ENCODE measurements at places on chromosomes 13 and 19.

DNA sequence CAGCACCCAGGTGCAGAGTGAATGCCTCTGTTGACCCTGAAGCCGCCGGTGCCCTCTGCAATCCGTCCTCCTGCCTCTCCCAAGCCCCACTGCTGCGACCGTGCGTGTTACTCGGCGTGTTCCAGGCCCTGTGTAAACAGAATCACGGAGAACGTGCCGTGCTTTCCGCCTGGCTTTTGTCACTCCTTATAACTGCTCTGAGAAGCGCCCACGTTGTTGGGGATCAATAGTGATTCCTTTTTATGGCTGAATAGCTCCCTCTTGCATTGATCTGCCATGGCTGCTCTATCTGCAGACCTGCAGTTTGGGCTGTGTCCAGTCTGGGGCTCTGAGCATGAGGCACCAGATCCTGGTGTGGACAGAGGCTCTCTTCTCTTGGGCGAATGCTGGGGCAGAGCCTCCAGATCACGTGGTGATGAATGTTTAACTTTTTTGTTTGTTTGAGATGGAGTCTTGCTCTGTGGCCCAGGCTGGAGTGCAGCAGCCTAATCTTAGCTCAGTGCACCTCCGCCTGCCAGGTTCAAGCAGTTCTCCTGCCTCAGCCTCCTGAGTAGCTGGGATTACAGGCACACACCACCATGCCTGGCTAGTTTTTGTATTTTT lies 15.8 kb downstream of the ADPRHL1 start:
- DNase-seq: peak; percentile 33

GRCh38 chr19:34217952-34218817 lies 36.2 kb upstream of the GARRE1 start:
- DNase-seq: peak; percentile 92

DNA sequence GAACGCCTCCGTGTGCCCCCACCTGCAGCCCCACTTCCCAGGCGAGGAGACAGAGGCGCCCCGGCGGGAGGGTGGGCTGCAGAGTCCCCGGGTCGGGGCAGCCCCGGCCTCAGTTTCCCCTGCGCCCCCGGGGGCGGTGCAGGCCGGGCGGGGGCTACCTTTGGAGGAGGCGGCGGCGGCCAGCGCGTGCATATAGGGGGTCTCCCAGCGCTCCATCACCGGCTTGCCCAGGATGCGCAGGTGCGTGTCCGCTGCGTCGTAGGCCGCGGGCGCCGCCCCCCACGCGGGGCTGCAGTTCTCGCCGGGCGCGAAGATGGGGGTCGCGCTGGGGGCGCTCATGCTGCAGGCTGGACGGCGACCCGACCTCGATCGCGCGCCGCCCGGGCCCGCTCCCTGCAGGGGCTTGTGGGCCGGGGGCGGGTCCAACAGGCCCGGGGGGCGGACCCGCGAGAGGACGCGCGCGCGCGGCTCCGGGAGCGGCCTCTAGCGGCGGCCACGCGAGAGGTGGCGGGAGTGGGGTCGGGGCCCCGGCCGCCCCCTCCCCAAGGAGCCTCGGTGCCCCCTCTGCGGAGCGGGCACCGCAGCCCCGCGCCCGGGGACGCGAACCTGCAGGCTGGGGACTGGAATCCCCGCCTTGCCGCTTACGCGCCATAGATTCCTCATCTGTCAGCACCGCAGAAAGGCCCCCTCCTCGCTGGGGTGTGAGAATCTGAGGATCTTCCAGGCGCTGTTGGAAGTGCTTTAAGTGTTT lies at the start of gene GAMT:
GAMT (minus strand) TSS at position 405 of the 751 bp plus-strand sequence; CDS start at position 339, 66 bp downstream.
- DNase-seq: no peak

GRCh38 chr13:33758113-33758512 lies 59.8 kb upstream of the RFC3 start:
- no peak for DNase-seq

DNA sequence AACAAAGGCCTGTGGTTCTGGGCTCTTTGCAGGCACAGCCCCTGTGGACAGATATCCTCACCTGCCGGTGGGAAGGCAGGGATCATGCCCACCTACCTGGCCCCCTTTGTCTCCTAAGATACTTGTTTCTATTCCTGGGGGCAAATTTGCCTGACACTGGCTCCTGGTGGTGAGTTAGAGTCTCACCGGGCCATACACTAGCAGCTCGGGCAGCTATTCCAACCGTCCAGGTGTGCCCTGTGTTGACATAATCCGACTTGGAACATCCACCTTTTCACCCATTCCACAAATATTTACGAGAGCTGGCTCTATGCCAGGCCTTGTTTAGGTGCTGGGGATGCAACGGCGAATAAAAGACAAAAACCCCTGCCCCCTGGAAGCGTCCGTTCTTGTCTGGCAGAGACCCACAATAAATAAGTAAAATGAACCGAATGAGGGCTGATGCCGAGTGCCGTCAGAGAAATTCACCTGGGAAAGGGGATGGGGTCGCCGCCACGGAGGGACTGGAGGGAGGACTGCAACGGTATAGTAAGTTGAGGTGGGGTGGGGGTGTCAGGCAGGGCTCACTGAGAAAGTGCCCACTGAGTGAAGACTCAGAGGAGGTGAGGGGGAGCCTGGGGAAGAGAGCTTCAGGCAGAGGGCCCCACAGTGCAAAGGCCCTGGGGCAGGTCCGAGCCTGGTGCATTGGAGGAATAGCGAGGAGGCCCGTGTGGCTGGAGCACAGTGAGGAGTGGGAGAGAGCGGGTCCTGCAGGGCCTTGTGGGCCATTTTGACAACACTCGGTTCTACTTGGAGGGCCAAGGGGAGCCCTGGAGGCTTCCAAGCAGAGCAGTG lies 43.2 kb upstream of the RANBP3 start:
- DNase-seq: no peak

DNA sequence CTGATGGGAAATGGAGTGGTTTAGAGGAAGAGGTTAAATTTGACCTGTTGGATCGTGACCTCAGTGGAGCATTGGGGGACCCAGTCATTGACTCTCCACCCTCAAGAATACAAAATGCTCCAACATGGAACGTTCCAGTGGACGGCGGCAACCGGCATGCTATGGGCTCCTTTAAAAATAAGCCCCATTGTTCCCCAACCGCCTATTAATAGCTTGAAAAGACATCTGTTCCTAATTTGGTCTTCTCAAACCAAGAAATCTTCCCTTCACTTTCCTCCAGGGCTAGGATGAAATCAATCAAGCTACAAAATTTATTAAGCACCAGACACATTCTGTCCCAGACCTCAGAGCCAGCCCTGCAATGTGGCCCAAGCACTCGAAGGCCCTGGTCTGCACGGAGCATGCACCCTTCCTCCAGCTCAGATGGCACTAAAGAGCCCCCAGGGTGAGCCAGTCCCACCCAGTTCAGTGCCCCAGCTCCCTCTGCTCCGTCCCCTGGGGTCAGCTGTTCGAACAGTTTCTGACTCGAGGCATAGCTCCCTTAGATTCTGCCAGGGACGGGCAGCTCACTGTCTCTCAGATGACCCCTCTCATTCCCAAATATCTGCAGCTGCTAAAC lies 22.5 kb upstream of the VSTM2B start:
- no peak for DNase-seq

DNA sequence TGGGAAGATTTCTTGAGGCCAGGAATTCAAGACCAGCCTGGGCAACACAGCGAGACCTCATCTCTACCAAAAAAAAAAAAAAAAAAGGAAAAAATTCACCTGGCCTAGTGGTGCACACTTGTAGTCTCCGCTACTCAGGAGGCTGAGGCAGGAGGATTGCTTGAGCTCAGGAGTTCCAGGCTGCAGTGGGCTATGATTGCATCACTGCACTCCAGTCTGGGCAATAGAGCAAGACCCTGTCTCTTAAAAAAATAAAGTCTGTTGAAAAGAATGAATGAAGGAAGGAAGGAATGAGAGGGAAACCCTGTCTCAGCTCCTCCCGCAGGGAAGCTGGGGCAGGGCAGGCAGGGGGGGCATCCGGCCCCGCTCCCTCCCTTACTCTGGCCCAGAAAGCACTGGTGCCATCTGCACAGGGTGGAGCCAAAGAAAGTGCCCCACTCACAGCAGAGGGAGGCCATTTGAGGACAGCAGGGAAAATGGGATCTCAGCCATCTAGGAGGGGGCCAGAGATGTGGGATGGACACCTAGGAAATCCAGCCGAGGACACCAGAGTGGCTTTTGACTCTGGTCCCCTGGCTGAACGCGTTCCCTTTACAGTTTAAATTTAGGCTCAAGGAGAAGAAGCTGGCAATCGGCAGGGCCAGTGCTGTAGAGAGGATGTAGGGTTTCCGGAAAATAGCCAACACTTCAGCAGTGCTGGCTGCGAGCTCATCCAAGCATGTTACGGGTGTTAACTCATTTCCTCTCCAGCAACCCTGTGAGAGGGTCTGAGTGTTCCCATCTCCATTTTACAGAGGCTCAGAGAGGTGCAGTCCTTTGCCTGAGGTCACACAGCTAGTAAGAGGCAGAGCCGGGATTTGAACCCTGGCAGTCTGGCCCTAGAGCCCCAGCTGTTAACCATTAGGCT lies 3.6 kb upstream of the HPN start:
- no peak for DNase-seq

DNA sequence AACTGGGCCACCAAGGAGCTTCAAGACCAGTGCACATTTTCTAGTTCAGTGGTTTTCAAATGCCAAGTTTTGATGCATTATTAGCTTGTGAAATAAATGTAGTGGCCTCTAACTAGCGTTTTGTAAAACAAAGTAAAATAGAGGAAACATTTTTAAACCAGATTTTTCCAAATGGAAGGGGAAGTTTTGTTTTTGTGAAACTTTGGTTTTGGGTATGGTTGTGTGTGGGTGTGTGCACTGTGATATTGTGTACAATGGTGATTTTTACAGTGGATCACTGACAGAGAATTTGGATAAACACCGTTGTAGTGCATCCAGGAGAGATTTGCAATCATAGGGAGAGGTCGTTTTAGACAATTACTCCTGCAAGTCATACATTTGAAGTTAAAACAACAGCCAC lies 108.9 kb downstream of the SLC7A1 start:
- DNase-seq: no peak

DNA sequence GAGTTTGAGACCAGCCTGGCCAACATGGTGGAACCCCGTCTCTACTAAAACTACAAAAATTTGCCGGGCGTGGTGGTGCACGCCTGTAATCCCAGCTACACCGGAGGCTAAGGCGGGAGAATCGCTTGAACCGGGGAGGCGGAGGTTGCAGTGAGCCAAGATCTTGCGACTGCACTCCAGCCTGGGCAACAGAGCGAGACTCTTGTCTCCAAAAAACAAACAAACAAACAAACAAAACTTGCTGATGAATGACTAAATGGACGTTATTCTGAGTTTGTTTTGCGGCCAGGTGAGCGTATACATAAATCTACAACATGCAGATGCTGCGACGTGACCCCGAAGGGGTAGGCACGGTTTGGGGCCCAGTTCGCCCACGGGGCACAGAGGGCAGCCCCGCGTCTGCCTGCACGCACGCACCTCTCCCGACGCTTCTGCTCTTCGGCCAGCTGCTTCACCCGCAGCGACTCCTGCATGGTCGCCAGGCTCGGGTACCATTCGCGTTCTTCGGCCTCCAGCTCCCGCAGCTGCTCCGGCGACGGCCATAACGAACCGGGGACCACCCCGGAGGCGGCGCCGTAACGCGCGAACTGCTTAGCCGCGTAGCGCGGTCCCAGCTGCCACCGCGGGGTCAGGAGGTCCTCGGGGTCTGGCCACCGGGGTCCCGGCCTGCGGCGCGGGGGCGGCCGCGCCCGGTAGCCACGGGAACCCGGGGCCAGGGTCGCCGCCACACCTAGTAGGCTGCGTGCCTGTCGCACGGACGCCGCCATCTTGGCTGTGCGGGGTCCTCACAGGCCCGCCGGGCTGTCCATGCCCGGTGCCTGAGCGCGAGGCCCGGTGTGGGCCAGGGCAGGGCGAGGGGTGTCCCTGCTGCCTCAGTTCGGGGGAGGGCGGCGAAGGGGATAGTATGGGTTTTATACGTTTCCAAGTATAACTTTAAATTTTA lies at the start of gene GADD45GIP1:
GADD45GIP1 (minus strand) TSS at position 778 of the 943 bp plus-strand sequence; CDS start at position 767, 11 bp downstream.
- peak; percentile 71 for DNase-seq

GRCh38 chr13:79455331-79455730 lies 25.6 kb upstream of the NDFIP2 start:
- DNase-seq: peak; percentile 24

DNA sequence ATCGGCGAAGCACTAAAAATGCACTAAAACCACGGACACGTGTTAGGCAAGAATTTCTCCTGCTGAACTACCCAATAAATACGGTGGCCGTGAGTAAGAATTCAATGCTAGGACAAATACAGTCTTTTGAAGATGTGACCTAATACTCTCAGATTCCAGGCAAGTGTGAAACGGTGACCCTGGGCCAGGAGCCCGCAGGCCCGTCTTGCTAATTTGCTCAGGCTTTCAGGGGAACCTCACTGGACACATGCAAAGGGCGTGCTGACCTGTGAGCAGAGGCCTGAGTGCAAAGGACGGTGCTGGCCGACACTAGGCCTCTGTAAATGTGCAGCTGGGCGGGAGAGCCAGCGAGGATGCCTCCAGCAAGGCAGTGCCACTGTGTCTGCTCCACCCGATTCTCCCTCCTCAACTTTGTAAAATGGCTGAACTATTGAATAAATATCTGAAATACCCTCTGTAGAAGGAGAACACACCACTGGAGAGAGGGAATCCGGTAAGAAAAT lies 70.1 kb downstream of the STK24 start:
- no peak for DNase-seq

GRCh38 chr13:22758245-22758644 lies 422.5 kb upstream of the SGCG start:
- DNase-seq: no peak

GRCh38 chr19:11963566-11964355 lies 1.1 kb upstream of the ZNF763 start:
- peak; percentile 20 for DNase-seq

- no peak for DNase-seq
Measured at GRCh38 chr13:97435323-97435722, 1.4 kb downstream of the RAP2A start.

DNA sequence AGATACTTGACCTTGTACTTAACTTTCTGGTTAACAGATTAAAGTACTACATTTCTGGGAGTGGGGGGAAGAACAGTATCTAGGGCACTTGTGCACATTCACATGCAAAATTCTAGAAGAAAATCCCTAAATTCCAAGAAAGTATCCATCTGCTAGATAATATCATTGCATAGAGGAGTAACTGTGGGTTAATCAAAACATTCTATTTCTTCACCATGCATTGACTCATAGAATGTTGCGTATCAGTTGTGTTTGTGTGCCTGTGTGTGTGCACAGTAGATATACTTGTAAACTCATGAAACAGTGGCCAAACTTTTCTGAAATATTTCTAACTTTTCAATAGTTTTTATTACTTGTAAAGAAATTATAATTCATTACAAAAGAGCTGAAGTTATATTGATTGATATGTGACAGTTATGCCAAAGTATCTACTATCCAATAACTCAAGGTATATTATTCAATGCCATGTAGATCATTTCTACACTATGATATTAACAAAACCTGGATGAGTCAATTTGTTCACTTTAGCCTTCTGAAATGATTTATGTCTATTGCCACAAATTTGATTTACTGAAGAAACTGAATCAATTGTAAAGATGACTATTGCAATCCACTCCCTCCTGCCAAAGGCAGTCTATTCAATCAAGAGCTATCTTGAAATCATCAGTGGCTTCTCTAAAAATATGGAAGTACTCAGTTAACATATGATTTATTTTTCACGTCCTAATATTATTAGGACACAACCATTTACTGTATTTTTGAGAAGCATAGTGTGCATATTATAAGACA lies 756.7 kb upstream of the ARGLU1 start:
- DNase-seq: peak; percentile 51

Measured in HCEC 1CT (cell line).